ENCODE measurements at places on chromosomes 13 and 19. TPM values are rescaled to one million over a fixed set of nuclear protein-coding genes. Genes with fewer than 3 reads are reported as not detected.
A peak's percentile ranks its signal among the peaks of the same experiment; 100 is the strongest.

DNA sequence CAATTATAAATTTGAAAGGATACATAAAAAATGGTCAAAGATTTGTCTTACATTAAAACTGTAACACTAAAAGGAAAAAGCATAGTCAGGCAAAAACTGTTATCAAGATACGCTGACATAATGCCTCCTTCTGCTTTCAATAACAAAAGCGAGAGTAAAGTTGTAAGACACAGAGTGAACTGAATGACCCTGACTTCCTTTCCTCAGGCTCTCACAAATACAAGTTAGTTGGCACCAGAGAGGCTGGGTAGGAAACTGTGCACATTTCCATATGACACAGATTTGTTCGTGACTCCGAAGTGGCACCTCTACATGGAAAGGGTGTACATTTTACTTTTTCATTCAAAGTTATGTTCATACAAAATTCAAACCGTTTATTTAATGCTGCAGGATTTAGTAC lies 15.4 kb downstream of the FGF14 start:
- DNase-seq: no peak

Gene MBD3L2
- total RNA-seq: not detected

GRCh38 chr13:46905249-46905648 lies 8.4 kb upstream of the HTR2A start:
- no peak for DNase-seq

GRCh38 chr19:15452111-15453047 lies 2.6 kb upstream of the WIZ start:
- peak; percentile 95 for DNase-seq

GRCh38 chr19:48806818-48807589 lies 3.8 kb downstream of the BCAT2 start:
- DNase-seq: no peak

- no peak for DNase-seq
Measured at GRCh38 chr13:87680298-87680697, 9.1 kb downstream of the SLITRK5 start.

Gene CGB2
- total RNA-seq: not detected

DNA sequence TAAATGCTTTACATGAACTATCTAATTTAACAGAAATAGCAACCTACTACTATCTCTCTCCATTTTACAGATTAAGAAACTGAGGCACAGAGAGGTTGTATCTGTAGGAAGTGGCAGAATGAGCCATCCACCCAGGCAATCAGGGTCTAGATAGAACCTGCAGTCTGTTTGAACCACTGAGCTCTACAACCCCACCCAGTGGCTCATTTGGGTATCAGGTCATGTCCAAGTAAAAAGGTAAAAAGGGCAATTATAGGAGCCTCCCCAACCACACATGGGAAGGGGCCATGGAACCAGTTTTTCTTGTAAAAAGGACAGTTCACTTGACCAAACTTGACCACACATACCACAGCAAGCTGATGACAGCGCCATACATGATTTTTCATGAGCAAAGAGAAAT lies 92.9 kb upstream of the SGCG start:
- DNase-seq: no peak

DNA sequence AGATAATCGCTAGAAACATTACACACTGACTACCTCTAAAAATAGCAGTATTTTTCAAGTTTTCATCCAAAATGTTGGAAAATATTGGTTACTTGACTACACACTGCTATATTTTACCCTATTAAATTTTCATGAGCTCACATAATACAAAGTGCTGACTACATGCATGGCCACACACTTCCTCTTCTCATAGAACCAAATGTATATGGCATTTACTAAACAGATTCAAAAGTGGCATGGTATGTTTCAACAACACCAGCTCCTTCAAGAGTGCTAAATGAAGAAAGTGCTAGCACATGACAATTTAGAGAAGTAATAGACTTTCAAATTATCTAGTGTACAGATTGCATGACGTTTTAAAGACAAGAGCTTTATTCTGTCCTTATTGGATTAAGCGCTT lies 780.4 kb upstream of the SLITRK6 start:
- DNase-seq: no peak

DNA sequence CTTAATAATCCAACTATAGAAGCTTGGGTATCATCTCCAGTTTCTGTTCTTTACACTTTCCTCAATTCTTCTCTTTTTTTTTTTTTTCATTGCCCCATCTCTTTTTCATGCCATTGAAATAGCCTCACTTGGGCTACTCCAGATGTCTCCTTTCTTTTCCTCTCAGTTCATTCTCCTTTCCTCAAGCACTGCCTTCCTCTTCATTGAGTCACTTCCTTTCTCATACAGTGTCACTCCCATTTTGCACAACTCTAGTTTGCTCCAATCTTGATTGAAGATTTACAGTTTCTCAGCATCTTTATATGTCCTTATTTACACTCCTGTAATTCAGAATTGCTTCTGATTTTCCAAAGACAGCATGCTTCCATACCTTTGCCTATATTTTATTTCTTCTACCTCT lies 61.3 kb downstream of the IPO5 start:
- DNase-seq: no peak

DNA sequence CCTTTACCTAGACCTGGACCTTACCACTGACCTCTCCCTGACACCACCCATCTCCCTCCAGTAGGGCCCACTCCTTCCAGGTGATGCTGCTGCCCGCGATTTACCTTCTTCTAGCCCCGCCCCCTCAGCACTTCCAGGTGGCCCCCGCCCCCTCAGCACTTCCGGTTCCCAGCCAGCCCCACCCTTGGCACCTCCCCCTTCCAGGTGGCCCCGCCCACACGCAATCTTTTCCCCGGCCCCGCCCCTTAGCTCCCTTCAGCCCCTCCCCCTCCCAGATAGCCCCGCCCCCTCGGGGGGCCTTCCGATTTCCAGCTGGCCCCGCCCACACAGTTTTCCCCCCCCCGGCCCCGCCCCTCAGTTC lies 586 bp downstream of the LIG1 start:
- DNase-seq: peak; percentile 92

- DNase-seq: peak; percentile 39
Measured at GRCh38 chr13:34608331-34608730, 333.7 kb upstream of the NBEA start.

Gene C19orf67
- total RNA-seq: not detected

GRCh38 chr19:17602217-17602616 lies 46.8 kb downstream of the COLGALT1 start:
- no peak for DNase-seq

GRCh38 chr13:110477706-110478245 lies 83.7 kb downstream of the RAB20 start:
- no peak for DNase-seq

Gene STOML3
- not detected for total RNA-seq

Gene DGKH
- 15.1 TPM for total RNA-seq

DNA sequence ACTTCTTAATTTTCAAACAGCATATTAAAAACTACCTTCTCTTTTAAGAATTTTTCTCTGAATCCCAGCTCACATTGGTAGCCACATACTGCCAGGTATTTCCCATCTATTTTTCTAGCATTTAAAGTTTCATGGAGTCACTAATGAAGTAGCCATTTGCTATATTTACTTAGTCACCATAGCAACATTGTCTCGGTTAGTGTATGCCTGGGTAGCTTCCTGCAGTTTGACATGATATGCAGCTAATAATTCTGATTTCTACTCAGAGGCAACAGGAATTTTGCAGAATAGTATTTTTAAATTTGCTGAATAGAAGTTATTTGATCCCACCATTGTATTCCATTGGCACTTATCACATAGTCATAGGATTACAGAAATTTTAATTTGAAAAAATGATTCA lies 30.9 kb upstream of the KCTD4 start:
- no peak for DNase-seq

DNA sequence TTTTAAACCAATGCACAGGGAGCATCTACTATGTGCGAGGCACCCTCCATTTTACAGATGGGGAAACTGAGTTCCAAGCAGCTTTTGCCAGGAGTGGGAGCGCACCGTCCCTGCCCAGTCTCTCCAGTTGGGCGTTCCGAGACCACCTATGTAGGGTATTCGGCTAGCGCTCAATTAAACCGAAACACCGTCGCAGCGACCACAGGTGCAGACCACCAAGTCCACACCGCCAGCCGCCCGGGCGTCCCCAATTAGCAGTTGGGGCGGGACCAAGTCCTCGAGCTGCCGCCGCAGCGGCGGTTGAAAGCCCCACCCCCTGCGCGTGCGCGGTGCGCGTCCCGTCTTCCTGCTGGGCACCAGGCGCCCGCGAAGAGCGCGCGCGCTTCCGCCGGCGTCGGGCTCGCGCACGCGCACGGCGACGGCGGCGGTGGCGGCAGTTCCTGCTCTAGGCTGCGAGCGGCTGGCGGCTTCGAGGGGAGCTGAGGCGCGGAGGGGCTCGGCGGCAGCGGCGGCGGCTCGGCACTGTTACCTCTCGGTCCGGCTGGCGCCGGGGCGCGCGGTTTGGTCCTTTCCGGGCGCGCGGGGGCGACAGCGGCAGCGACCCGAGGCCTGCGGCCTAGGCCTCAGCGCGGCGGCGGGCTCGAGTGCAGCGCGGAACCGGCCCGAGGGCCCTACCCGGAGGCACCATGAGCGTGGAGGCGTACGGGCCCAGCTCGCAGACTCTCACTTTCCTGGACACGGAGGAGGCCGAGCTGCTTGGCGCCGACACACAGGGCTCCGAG lies at the start of gene UPF1:
Gene UPF1, plus strand, starts transcription at position 436 of the 782 bp plus-strand sequence. Its CDS starts 251 bp downstream, at position 687.
- DNase-seq: peak; percentile 96

- DNase-seq: no peak
Measured at GRCh38 chr19:15166700-15167099, 34.1 kb downstream of the NOTCH3 start.

- no peak for DNase-seq
Measured at GRCh38 chr19:35777086-35777841, 1.9 kb downstream of the ARHGAP33 start.

DNA sequence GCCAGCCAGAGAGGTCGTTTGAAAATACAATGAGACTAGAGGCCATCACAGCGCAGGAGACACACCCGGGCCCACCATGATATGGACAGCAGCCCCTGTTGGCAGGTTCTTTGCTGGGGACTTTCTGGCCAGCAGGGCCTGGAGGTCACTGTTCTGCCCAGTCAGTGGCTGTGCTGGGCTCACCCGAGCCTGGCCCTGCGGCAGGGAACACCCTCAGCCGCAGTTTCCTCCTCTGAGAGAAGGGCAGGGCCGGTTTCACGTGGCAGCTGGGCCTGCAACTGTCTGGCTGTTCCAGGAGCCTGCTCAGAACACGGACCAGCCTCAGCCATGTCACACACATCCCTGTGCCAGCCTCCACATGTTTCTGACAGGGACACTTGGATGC lies 39.4 kb downstream of the ADPRHL1 start:
- no peak for DNase-seq

Gene ZNF208
- 7.1 TPM for total RNA-seq
